ENCODE measurements at places on chromosomes 1 and 21.

DNA sequence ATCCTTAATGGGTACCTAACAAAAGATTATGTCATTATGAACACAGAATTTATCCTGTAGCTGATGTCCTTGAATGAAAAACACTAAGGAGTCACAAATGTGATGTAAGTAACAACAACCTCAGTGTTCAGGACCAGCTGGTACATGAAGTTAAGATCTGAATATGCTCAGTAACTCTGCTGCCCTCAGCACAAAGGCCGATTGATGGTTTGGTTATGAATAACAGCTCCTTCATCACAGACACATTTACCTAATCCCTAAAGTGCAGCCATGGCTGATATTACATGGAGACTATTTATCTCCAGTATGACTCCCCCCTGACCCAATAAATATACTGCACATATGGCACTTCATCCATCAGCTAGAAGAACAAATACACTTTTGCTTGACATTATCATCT lies 75.2 kb downstream of the PLPPR5 start:
- no peak for DNase-seq

GRCh38 chr1:2990376-2991115 lies 30.7 kb upstream of the ACTRT2 start:
- no peak for DNase-seq

- DNase-seq = no peak
Measured at GRCh38 chr1:116002781-116003420, 26.6 kb downstream of the SLC22A15 start.

- no peak for DNase-seq
Measured at GRCh38 chr1:63973005-63973419, 199.2 kb downstream of the ROR1 start.

DNA sequence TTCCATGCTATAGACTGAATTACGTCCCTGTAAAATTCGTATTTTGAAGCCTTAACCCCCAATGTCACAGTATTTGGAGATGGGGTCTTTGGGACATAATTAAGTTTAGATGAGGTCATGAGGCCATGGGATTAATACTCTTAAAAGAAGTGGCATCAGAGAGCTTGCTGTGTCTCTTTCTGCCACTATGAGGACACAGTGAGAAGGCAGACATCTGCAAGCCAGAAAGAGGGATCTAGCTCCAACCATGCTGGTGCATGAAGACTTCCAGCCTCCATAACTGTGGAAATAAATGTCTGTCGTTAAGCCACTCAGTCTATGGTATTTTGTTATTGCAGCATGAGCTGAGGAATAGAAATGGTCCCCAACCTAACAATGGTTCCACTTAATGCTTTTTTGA lies 99.0 kb downstream of the LTN1 start:
- no peak for DNase-seq

- DNase-seq = no peak
Measured at GRCh38 chr1:24562625-24563024, 6.7 kb downstream of the NCMAP start.

DNA sequence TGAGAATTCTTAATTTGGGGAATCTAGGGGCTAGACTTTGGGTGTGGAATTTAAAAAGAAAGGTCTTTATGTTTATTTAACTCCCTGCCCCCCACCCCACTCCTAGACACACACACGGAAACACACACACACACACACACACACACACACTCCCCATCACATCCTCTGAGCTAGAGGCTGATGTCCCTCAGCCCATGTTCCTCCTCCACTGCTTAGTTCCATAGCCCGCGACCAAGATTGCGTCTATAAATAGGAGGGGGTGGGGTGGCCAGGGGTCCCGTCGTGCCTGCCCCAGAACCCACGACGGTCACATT lies 655 bp upstream of the KIRREL1 start:
- DNase-seq = peak; percentile 73

DNA sequence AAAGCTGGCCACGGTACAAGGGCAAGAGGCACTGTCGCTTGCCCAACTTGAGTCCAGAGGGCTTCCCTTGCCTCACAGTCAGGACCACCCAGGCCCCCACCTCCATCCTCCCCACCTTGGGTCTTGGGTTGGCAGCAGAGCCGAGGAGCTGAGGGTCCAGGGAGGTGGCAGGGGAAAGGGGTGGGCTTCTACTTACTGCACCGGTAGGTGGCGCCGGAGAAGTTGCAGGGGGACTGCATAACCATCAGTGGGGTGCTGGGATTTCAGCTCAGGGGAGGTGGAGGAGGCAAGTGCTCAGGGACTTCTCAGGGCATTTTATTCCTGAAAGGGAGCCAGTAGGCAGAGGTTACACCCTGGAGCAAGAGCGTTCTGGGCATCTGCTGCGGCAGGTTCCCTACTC lies 44.0 kb downstream of the TRIM62 start:
- DNase-seq = peak; percentile 40

- no peak for DNase-seq
Measured at GRCh38 chr1:40423951-40424618, 26.2 kb upstream of the ZFP69B start.

DNA sequence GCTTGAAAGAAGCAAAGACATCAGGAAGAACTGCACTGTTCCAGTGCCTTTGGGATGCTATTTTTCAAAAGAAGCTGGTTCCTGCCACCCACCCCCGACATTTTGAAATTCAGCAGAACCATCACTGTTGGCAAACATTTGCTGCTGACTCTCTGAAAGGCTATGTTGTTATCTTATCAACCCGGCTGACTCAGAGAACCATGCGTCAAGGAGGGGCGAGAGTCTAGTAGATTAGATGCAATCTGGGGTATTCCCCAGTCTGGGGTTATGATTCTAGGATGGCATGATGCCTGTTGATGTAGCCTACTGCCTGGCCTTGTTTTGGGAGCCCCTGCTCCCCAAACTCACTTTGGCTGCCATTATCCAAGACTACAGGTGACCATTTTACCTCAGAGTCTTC lies 267.8 kb upstream of the RUNX1 start:
- DNase-seq = peak; percentile 74

GRCh38 chr1:2632561-2633361 lies at the start of gene MMEL1:
TSS of gene MMEL1 (minus strand) at chr1:2633016. CDS start at chr1:2629484, 3,532 bp downstream.
- DNase-seq = no peak

DNA sequence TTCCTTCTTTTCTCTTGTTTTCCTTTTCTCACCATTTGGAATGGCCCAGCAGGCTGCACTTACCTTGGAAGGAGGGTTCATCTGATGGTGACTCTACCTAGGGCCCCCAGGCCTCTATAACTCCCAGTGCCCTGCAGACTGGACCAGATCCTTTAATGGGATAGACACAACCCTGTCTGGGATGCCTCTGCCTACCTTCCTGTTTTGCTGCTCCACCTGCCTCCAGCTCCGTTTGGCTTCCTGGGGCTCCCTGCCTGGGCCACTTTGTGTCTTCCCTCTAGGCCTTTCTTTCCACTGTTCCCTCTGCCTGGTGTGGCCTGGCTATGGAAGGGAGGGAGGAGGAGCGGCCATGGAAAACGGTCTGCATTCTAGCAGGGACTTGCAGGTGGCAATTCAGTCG lies 7.5 kb downstream of the PCSK9 start:
- DNase-seq = no peak

- DNase-seq = no peak
Measured at GRCh38 chr1:56755911-56756310, 63.3 kb downstream of the FYB2 start.

GRCh38 chr1:206787891-206788290 lies 15.6 kb upstream of the IL10 start:
- no peak for DNase-seq

DNA sequence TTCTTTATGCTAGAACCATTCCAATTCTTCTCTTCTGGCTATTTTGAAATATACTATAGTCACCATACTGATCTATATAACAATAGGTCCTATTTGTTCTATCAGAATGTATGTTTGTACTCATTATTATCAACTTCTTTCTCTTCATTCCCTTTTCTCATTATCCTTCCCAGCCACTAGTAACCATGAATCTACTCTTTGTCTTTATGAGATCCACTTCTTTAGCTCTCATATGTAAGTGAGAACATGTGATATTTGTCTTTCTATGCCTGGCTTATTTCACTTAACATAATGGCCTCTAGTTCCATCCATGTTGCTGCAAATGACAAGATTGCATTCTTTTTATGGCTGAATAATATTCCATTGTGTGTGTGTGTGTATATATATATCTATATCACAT lies 31.7 kb upstream of the RC3H1 start:
- no peak for DNase-seq

- DNase-seq = no peak
Measured at GRCh38 chr1:159084867-159085266, 8.3 kb upstream of the AIM2 start.

- no peak for DNase-seq
Measured at GRCh38 chr1:243341074-243341473, 85.2 kb downstream of the SDCCAG8 start.

GRCh38 chr1:227330279-227331076 lies 12.2 kb upstream of the CDC42BPA start:
- DNase-seq = no peak

DNA sequence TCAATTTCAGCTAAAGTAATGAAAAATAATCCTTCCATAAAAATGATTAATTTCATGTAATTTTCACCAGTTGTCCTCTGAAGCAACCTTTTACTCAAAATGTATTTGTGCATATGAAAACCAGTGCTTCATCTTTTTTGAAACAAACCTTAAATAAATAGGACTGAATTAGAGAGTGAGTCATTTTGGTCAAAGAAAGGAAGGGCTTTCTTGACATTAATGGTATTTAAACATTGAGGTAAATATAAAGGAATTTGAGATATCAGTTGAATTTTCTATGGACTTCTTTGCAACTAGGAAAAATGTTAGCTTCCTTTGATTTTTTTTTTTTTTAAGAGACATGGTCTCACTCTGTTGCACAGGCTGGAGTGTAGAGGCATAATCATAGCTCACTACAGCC lies 38.7 kb downstream of the SNX7 start:
- no peak for DNase-seq

DNA sequence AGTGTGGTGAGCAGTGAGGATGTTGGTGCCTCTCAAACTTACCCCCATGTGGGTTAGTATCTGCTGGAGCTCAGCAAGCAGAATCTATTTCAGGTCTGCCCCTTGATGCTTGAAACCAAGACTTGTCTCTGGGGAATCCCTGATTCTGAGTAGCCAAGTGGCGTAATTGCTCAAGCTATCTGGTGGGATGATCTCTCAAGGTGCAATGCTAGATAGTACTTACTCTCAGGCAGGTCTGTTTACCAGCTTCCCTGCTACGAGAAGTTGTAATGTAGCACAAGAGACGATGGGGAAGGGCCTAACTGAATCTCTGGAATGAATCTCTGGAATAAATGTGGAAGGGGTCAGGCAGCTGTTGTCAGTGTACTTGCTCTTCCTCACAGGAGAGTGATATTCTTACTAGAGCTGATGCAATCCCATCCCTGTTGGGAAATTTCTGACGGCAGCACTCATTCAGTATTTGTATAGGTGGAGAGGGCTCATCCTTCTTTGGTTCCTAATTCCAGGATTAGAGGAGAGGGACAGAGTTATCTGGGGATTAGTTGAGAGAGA lies 65.4 kb downstream of the MACF1 start:
- DNase-seq = peak; percentile 89

GRCh38 chr1:43275826-43276620 lies 6.2 kb downstream of the TMEM125 start:
- DNase-seq = no peak

DNA sequence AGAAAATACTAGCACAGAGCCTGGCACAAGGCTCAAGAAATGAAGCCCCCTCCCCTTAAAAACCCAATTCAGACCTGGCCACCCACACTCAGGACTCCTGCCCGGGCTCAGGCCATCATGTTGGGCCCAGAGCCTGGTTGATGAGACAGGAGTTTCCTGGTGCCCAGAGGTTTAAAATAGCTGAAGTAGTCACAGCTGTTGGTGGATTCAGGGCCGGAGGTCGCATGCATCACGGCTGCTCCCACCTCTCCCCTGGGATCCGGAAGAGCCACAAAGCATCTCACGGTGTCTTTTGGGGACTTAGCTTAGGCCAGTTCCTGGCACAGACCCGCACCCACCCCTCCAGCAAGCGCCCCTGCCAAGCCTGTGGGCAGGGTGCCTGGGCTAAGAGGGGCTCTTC lies 2.6 kb upstream of the PADI2 start:
- peak; percentile 63 for DNase-seq

DNA sequence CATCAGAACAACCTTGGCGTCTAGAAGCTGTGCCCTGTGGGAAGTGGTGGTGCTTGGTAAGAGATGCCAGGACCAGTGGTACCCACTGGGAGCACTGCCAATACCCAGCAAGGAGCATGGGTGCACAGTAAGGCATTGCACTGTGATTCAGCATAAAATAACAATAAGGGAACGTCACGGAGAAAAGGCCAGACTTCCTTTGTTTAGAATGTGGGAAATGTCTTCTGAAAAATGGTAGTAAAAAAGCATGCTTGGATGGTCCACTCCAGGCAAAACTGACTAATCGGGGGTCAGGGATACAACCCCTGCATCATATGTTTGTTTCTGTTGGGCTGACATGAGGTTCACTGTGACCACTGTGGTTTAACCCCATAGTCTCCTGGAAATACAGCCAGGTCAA lies 14.7 kb downstream of the METTL18 start:
- peak; percentile 20 for DNase-seq

- DNase-seq = peak; percentile 95
Measured at GRCh38 chr1:156677616-156678596, 699 bp upstream of the NES start.

DNA sequence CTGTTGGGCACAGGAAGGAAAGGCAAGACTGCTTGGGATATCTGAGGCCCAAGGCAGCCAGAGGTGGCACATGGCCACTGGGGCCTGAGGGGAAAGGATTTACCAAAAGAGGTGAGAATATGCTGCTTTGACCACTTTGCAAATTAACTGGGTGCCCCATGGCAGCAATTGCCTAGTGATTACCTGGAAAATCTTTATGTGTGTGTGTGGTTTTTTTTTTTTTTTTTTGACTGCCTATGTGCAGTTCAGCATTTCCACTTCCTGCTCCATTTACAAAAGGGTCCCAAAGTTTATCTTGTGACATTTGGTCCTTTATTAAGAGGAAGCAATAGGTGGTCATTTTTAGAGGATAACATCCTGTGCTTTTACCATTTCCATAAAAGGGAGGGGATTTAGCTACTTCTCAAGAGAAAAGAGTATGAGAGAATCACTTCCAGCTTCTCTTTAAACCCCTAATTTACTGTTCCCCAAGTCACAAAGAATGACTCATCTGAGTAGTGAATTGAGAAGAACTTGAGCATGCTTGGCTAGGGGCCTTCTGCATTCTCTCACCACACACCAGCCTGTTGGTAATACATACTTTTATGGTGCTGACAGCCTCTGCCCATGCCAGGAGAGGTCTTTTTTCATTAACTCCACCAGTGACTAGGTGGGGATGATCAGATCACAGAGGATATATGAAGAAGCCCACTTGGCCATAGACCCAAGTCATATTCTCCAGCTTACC lies 52.1 kb downstream of the SYDE2 start:
- peak; percentile 20 for DNase-seq

GRCh38 chr1:40906781-40907400 lies 44.7 kb upstream of the CITED4 start:
- no peak for DNase-seq

GRCh38 chr1:53617382-53617781 lies 121.6 kb downstream of the GLIS1 start:
- DNase-seq = peak; percentile 53

DNA sequence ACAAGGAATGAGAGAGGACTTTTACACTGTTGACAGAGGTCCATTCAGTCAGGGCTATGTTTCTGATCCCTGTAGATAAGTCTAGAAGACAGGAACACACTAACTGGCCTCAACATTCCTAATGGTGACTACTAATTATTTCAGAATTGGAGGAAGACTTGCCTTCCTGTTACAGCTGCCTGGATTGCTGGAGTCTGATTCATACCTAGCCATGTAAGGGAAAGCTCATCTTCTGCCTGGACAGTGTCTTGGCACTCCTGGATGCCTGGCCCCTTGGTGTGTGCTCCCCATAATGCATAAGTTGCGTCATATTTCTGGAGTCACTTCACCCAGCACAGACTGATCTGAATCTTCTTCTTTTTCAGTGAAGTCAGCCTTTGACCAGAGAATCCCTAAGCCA lies 326.0 kb upstream of the RUNX1 start:
- peak; percentile 68 for DNase-seq
